AG04449 (cell line): ENCODE measurements at places on chromosomes 5 and 9.
A peak's percentile ranks its signal among the peaks of the same experiment; 100 is the strongest.

- DNase-seq, result no peak
Observed at GRCh38 chr9:18398038-18398437, 75.9 kb upstream of the ADAMTSL1 start.

GRCh38 chr5:154359221-154359573 lies 86.6 kb upstream of the SAP30L start:
- no peak for DNase-seq

DNA sequence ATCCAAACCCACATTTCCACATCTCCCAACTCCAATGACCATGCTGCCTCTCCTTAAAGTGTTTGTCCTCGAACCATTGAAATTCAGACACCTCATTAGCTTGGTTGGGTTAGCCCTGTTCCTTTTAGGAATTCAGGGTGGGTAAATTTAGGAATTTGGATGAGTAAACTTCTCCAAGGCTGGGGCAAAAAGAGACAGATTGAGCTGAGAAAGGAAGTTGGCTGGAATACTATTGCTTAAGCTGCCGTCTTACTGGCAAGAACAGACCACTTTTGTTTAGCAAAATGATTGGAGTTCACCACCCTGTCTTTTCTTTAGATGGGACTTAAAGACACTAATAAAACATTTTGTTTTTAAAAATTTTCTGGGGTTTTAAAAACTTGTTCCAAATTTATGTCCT lies 143.6 kb upstream of the GDNF start:
- DNase-seq, result no peak

DNA sequence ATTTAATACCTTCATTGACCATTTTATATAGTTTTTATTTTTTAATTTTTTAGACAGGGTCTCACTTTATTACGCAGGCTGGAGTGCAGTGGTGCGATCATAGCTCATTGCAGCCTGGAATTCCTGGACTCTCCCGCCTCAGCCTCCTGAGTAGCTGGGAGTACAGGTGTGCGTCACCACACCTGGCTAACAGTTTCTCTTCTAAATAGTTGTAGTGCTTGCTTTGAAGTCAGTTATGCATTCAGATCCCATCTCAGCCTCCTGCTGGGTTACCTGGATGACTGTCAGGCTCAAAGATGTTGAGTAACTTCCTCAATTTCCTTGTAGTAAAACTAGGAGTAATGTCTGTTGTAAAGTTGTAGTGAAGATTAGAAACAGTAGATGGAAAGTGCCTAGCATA lies 21.4 kb downstream of the SNX18 start:
- DNase-seq, result no peak

DNA sequence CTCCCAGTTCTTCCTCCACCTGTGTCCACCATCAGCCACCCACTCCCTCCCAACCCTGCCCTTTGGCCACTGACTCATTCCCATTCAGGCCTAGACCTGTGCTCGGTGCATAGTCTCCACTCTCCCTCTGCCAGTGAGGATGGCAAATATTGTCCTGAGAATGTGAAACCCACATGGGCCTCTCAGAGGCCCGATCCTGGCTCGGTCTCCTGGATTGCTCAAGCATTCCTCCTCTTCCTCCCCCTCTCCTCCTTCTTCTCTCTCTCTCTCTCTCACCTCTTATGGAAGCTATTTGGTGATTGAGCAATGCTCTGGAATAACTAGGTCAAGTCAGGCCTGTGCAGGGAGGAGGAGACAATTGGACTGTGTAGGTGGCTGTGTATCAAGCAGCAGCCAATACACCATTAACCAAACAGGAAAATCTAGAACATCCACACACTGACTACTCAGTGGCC lies 99.9 kb downstream of the KLF4 start:
- DNase-seq, result peak; percentile 29

GRCh38 chr9:109471475-109472393 lies 26.4 kb downstream of the PTPN3 start:
- no peak for DNase-seq

- DNase-seq, result no peak
Observed at GRCh38 chr5:53071298-53071697, 38.3 kb downstream of the MOCS2 start.

- DNase-seq, result no peak
Observed at GRCh38 chr5:61811052-61811451, 479.0 kb downstream of the ZSWIM6 start.

GRCh38 chr9:80030801-80031200 lies 459.0 kb downstream of the TLE4 start:
- peak; percentile 34 for DNase-seq

DNA sequence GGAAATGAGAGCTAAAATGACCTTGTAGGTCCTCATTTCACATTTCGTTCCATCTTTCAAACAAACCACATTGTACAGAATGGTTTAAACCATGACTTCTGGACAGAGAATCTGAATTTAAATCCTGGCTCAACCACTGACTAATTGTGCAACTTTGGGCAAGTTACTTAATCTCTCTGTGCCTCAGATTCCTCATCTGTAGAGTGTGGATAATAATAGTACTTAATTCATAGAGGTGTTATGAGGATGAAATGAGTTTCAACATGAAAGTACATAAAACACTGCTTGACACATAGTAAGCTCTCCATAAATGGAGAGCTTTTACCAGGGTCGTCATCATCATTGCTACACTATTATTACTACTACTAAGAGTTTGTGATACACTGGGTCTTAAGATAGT lies 46.3 kb upstream of the FOXE1 start:
- no peak for DNase-seq
